ENCODE measurements at places on chromosomes 13 and 19.
A peak's percentile ranks its signal among the peaks of the same experiment; 100 is the strongest.

- no peak for DNase-seq
Measured at GRCh38 chr19:38513762-38514167, 80.3 kb downstream of the RYR1 start.

DNA sequence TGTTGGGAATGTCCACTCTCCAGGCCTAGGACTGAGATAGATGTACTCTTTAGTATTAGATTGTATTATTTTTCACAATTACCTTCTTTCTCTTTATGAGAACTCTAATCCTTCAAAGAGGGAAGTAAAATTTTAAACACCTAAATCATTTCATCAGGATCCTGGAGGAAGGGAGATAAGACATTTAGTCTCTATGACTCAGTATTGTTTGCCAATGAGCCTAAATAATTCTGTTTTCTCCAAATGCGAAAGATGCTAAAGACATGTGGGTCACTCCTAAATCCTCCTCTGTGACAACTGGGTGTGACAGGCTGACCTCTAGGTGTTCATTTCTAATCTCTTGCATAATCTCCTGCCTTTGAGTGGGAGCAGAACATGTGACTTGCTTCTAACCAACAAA lies 1736.6 kb upstream of the MIR17HG start:
- DNase-seq, result no peak

GRCh38 chr19:38033658-38034491 lies 126.9 kb downstream of the SIPA1L3 start:
- no peak for DNase-seq

GRCh38 chr19:1016647-1017114 lies 4.2 kb downstream of the TMEM259 start:
- DNase-seq, result no peak

DNA sequence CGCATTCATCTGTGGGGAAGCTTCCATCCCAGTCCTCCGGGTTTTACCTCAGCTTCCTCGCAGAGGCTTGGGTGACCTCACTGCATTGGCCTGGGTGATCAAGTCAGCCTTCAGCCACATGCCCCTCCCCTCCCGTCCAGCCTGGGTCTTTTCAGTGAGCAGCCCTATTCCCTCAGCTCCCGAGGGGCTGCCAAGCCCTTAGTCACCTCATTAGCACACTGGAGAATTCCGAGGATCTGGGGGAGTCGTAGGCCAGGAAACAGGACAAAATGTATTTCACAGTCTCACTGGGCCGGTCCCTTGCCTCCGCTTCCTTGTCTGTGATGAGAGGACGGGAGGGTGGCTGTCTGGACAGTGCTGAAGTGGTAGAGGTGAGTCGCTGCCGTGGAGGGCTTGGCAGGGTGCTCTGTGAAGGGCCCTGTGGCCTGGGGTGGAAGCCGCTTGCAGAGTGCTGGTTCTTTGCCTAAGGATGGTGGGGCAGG lies 19.9 kb downstream of the KDM4B start:
- no peak for DNase-seq

GRCh38 chr13:34464011-34464410 lies 478.1 kb upstream of the NBEA start:
- DNase-seq, result no peak

DNA sequence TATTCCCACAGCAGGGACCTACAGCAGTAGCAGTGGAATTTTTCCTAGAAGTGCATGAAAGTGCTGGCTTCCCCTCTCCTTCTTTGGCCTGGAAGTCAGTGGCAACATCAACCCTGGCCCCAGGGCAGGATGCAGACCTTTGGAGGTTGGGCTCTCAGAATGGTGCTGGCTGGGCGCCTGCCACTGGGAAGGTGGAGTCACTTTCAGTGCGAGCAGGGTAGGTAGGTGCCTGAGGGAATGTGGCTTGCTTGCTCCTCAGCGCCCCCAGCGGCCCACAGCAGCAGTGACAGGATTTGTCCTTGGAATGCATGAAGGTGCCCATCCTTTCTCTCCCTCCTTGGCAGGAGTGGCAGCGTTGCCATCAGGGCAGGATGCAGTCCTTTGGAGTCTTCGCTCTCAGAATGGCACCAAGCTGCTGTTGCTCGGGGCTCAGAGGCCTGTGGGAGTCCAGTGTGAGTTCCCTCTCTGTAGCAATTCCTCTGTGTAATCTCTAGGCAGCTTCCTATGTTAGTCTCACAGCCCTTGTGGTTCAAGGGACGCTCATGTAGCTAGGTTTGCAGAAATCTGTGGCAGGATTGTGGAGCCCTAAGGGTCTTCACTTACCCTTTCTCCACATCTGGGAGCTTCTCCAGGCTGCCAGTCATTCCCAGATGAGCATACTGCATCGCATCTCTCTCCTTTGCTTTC lies 354.4 kb upstream of the DACH1 start:
- no peak for DNase-seq

DNA sequence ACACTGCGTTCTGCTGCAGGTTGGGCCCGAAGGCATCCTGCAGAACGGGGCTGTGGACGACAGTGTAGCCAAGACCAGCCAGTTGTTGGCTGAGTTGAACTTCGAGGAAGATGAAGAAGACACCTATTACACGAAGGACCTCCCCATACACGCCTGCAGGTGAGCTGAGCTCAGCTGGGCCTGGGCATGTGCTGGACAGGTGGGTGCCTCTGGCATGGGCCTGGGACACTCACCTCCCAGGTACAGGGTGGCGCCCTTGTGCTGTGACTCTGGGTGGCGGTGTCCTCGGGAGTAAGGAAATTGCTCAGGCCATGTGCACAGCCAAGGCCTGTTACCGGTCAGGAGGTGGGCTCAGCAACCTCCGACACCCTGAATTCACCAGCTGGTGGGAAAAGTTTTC lies 14.2 kb downstream of the UPF1 start:
- no peak for DNase-seq

DNA sequence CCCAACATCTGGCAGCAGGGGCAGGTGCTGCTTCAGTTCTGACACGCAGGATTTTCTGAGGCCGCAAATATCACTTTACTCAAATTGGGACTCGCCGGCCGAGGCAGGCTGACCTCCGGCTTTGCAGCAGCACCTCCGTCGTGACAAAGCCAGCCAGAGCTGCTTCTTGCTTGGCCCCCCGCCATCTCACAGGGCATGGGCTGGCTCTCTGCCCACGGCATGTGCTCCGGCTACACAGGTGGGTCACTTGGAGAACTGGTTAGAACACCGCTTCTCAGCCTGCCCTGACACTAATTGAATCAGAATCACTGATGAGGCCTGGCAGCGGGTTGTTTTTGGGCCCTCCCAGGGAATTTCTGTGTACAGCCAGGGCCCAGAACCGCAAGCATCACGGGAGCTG lies 112.3 kb downstream of the SLC7A1 start:
- DNase-seq, result no peak

- peak; percentile 15 for DNase-seq
Measured at GRCh38 chr13:39676315-39676876, 20.9 kb downstream of the COG6 start.

DNA sequence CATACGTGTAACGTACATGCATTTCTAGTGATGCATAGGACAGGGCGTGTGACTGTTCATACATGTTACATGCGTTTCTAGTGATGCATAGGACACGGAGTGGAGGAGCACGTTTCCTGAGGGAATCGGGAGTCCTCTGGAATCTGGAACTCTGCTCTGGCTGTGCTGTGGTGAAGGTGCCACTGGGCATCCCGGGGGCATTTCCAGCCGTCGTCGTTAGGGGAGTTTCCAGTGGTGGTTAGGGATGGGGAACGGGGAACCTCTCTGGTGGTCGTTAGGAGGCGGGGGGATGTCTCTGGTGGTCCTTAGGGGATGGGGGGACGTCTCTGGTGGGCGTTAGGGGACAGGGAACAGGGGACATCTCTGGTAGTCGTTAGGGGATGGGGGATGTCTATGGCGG lies 209.6 kb upstream of the SOX1 start:
- DNase-seq, result no peak

- no peak for DNase-seq
Measured at GRCh38 chr13:109810761-109811510, 24.6 kb upstream of the IRS2 start.

DNA sequence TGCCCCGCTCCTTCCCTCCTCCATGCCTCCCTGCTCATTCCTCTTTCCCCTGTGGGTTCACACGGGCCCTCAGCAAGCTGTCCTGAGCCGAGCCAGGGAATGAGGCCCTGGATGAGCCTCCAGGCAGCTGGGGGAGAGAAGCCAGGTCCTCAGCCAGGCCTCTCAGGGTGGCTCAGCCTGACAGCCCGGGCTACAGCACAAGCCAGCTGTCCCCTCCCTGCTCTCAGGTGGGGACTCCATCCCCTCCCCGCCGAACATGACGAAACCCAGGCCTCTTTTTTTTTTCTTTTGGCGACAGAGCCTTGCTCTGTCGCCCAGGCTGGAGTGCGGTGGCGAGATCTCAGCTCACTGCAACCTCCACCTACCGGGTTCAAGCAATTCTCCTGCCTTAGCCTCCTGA lies 40.0 kb upstream of the MATK start:
- no peak for DNase-seq

- no peak for DNase-seq
Measured at GRCh38 chr13:34410678-34411077, 531.4 kb upstream of the NBEA start.

GRCh38 chr19:35142606-35143230 lies 337 bp upstream of the FXYD7 start:
- DNase-seq, result no peak

GRCh38 chr19:2588081-2588777 lies 112.3 kb downstream of the GADD45B start:
- DNase-seq, result no peak

DNA sequence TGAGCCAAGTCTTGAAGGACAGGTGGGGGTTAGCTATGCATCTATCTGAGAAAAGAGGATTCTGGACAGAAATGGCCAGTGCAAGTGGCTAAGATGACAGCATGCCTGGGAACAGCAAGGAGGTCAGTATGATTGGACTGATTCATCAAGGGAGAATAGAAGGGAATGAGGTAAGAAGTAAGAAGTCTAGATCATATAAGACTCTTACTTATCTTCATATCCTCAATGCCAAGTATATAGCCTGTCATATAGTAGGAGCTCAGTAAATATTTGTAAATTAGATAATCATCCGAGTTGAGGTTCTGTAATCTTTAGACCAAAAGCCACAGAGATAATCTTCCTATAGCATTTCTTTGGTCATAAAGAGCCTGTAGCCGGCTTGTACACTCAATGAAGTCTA lies 103.3 kb upstream of the MLNR start:
- DNase-seq, result no peak

- DNase-seq, result no peak
Measured at GRCh38 chr13:38785042-38785441, 98.2 kb downstream of the FREM2 start.

DNA sequence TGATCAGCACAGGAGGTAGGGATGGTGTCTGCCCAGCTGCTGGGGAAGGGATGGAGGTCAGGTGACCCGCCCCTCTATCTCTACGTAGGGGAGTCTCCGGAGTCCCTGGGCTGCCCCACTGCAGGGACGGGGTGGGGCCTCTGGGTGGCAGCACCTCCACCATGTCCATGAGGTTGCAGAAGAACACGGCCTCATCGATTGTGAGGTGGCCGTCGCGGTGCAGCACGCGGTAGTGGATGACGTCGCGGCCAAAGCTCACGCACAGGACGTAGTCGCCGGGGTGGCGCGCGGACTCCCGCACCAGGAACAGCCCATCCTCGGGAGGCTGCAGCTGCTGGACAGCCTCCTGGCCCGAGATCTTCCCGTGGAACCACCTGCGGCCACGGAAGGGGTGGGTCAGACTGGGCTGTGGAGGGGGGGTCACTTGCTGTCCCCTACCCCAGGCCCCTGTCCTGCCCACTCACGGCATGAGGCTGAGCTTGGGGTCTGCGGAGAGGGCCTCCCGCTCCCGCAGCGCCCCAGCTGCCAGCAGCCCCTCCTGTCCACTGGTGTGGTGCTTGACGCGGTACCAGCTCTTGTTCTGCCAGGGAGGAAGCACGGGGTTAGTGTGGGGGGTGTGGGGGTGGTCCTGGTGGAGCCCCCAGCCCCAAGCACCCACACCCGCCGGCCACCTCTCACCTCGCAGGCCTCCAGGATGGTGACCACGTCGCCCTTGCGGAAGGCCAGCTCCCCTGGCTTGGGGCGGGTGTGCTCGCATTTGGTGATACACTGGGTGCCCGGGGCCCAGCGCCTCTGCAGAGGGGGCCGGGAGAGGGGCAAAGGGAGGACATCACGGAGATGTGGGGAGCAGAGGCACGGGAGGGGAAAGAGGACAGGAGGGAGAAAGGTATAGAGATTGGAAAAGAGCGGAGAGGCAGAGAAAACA lies 2.3 kb downstream of the MATK start:
- DNase-seq, result no peak

DNA sequence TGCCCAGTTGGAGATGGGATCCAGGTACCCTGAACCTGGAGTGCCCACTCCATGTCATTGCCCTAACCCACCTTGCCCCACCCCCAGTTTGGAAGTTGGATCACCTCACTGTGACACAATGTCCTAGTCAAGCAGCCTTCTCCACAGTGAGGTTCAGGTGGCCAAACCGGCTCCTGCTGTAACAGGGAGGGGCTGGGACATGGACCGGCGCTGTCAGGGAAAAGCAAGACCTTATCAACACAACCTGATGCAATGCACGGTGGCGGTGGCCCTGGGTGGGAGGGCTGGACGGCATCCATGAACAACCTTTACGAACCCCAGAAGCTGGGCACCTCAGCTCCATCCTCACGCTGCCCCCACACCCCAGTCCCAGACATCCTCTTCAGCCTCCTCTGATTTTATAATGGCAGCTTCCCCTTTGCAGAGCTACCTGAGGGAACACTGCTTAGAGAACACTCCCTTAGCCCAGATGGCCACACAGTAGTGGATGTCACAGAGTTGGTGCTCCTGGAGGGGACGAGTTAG lies 1.6 kb upstream of the KRTDAP start:
- DNase-seq, result no peak

GRCh38 chr13:99967869-99968520 lies 3.6 kb downstream of the ZIC5 start:
- no peak for DNase-seq

DNA sequence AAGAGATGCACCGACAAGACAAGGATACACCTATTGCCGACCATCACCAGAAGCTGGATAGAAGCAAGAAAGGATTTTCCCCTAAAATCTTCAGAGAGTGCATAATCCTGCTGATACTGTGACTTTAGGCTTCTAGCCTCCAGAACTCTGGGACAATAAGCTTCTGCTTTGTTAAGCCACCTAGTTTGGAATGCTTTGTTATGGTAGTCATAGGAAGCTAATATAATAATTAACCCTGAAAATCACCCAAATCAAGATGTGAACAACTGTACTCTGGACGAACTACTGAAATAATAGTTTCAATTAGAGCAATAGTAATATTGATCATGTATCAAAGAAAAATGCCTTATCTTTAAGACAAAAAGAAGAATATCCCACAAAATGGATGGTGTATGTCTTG lies 524.6 kb downstream of the EFNB2 start:
- DNase-seq, result no peak

DNA sequence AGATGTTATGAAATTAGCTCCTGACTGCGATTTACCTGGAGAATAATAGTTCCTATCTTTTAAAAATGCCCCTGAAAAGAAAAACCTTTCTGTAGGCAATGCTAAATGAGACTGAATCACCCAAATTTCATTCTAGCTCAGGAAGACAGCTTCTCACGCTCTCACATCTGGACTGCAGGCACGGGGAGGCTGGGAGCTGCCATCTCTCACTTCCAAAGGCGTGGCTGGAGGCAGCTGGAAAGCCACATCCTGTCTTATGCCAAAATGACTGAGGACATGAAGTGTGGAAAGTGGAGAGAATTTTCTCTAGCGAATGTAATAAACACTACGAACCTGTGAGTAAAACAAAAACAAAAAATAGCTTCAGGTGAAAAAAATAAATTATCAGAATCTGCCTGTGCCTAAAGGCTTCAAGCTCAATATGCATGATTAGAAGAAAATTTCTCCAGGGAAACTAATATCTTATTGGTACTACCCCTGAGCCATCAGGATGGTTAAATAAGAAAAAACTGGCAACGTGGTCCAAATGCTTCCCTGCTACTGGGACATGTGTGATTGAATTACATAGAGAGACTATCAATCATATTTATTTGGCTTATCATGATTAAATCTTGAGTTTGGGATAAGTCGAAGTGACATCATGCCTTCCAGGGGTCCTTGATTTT lies 58.1 kb upstream of the UBL3 start:
- no peak for DNase-seq

All from NCI-H1417 (cell line).